ENCODE measurements at places on chromosomes 12 and 14. TPM values are rescaled to one million over a fixed set of nuclear protein-coding genes. Genes with fewer than 3 reads are reported as not detected.

GRCh38 chr14:100221533-100222223 is 17.3 kb upstream of the YY1 start:
- no peak for DNase-seq

GRCh38 chr14:101944451-101944850 is 19.9 kb upstream of the DYNC1H1 start:
- no peak for DNase-seq

DNA sequence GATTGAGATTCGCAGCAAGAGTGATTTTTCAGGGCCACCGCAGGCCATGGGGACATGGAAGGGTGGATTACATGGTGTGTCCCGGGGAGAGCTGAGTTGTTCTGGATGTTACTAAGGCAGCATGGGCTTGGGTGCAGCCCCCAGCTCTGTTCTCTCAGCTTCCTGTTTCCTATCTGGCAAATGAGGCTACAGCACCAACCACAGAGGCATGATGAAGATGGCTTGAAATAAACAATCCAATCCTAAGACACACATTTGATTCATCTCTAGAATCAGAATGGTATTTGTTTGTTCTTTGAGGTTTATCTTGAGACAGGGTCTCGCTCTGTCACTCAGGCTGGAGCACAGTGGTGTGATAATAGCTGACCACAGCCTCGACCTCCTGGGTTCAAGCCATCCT is 21.6 kb downstream of the GLTP start:
- DNase-seq: no peak

FGF6 gene
- total RNA-seq: not detected

GRCh38 chr12:116996093-116996492 is 85.3 kb downstream of the FBXW8 start:
- DNase-seq: no peak

- DNase-seq: no peak
Measured at GRCh38 chr14:105099778-105100177, 34.5 kb upstream of the GPR132 start.

HOXC10 gene
- total RNA-seq: 0.95 TPM

- DNase-seq: no peak
Measured at GRCh38 chr12:10042167-10042566, 11.7 kb downstream of the CLEC9A start.

GRCh38 chr12:132109741-132110140 is 34.4 kb downstream of the DDX51 start:
- no peak for DNase-seq

- no peak for DNase-seq
Measured at GRCh38 chr14:77085538-77085937, 12.5 kb upstream of the CIPC start.

RNF212B gene
- not detected for total RNA-seq

- DNase-seq: no peak
Measured at GRCh38 chr14:84988357-84988756, 541.6 kb upstream of the FLRT2 start.

TAS2R42 gene
- not detected for total RNA-seq

KRT4 gene
- total RNA-seq: 1.3 TPM

- no peak for DNase-seq
Measured at GRCh38 chr12:64385019-64385418, 5.5 kb downstream of the C12orf56 start.

NEK9 gene
- 121 TPM for total RNA-seq

All from mesothelial cell of epicardium (in vitro differentiated cells).